NCI-H774 (cell line): ENCODE measurements at places on chromosomes 2 and 18.

DNA sequence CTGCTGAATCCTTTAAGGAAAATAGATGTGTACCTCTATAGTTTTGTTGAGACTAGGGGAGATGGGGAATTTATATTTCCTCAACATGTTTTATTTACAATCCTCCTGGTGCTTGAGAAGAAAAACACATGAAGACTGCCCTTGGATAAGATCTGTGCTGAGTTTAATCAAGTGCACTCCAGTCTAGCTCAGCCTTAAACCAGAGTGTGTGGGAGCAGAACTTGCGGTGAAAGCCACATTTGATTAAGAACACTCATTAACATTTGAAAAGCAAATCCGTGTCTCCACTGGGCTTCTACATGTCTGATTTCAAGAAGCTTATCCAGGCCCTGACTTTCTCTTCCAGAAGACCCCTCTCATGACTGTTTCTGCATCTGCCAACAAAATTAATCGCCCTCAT is 84.8 kb upstream of the ITGA6 start:
- DNase-seq = no peak

- DNase-seq = no peak
Observed at GRCh38 chr18:57052173-57052572, 94.7 kb upstream of the BOD1L2 start.

DNA sequence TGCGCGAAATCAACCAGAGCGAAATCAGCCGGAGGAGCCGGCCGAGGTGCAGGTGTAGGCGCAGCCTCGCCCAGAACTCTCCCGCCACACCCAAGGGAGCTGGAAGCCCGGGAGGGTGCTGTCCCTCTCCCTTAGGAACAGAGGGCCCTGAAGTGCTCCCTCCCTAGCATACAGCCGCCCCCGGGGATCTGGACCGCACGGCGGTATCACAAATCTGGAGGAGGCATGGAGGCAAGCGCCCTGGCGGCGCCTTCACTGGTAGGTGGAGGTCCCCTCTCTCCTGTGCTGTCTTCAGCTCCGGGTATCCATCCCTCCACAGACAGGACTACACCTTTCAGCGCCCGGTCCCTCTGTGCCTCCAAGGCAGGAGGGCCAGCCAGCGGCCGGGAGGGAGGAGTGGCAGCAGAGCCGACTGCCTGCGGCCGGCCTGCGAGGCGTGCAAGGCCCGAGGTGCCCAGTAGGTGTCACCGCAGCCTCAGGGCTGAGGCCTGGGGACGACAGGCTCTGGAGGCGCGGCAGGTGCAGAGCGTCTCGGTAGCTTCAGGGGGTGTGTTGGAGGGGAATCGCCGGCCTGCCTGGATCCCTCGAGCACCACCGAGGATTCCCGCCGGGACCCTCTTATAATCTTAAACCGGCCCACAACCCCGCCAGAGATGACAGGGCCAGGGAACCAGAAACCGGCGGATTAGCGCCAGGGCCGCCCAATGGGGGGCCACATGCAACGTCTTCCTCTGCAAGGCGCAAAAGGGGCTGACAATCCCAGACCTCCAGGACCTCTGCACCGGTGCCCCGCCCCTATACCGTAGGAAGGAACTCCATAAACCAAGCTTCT is 2.8 kb downstream of the IHH start:
- peak; percentile 52 for DNase-seq

- no peak for DNase-seq
Observed at GRCh38 chr2:32960647-32961403, 14.1 kb downstream of the LTBP1 start.

GRCh38 chr18:55918444-55918843 is 330.5 kb upstream of the TCF4 start:
- DNase-seq = no peak

- no peak for DNase-seq
Observed at GRCh38 chr18:72208920-72209676, 335.0 kb downstream of the CBLN2 start.

GRCh38 chr2:37836711-37837110 is 88.4 kb upstream of the RMDN2 start:
- DNase-seq = no peak

GRCh38 chr2:3601561-3602271 is 6.8 kb downstream of the COLEC11 start:
- no peak for DNase-seq

GRCh38 chr2:69954084-69954483 is 7.3 kb downstream of the ASPRV1 start:
- no peak for DNase-seq

- DNase-seq = no peak
Observed at GRCh38 chr2:157032017-157032416, 225.5 kb upstream of the GALNT5 start.

DNA sequence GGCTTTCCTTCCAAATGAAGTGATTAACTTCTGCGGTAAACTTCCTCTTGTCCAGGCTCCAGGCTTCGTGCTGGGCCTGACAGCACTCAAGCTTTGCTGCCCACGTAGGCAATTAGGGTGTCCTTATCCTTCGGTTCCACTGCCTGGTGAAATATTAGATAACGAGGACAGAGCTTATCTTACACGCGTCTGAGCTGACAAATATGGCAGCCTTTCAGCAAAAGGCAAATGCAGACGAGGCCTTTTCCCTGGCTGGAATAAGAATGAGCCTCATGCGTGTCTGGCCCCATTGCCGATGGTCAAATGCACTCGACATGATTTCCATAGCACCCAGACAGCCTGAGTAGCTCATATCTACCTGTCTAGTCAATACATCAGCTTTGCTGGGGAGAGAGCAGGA is 141.5 kb downstream of the FAM210A start:
- DNase-seq = no peak

DNA sequence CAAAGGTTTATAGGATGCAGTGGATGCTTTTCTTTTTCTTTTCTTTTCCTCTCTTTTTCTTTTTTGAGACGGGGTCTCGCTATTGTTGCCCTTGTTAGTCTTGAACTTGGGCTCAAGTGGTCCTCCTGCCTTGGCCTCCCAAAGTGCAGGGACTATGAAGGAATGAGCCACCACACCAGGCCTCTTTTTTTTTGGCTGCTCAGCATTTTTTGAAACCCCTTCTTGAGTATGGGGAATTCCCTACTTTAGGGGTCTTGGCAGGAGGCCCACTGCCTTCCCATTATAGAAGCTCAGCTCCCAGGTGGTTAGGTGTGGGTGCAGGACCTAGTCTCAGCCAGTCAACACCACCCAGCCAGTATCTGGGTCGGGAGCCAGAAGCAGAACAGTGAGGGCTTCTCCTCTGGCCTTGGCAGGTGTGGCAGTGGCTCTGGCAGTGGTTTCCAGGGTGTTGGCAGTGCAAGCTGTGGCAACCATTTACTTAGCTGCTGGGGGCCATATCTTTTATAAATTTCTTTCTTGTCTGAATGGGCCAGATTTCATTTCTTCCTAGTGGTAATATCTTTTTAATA is 51.4 kb upstream of the ACYP2 start:
- DNase-seq = peak; percentile 8

DNA sequence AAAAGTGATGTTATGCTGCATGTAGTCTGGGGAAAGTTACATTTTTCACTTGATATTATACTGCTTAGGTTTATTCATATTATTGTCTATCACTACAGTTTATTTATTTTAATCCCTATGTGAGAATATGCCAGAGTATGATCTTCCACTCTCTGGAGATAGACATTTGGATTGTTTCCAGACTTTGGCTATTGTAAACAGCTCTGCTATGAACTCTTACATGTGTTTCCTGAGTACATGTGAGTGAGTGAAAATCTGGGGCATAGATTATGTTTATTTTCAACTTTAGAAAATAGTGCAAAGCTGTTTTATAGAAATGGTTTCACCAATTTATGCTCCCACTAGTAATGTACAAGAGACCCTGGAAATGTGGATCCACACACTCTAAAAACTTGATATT is 49.0 kb upstream of the EPAS1 start:
- DNase-seq = no peak

DNA sequence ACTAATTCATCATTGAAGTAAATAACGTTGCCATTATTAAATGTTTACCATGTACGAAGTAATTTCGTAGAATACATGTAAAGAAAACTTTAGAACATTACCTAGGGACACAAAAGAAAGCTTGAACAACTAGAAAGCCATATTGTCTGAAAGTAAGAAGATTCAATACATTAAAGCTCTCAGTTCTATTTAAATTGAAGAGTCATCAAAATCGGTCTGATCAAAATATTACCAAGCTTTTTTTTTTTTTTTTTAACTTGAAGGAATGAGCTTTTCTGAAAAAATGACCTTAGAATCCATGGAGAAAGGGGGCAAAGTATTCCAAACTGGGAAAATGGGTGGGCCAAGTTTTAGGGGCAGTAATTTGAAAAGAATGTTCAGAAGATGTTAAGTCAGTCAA is 300.8 kb downstream of the GPD2 start:
- DNase-seq = no peak

DNA sequence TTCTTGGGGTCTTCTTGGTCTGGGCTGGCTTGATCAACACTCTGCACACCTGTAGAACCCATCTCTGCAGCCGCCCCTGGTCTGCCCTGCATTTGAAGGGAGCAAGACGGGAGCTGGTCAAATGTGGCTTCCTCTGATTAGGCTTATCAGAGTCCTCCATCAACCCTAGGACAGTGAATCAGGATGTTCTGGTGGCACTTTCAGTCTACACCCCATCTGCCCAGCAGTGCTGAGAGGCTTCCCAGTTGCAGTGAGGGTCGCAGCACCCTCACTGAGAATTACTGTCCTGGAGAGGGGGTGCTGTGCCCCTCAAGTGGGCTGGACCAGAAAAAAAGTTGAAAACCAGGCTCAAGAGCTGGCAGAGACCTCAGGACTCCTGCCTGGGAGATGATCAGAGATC is 152.9 kb downstream of the DYSF start:
- no peak for DNase-seq

GRCh38 chr18:57480733-57481132 is 45.6 kb downstream of the ONECUT2 start:
- no peak for DNase-seq

DNA sequence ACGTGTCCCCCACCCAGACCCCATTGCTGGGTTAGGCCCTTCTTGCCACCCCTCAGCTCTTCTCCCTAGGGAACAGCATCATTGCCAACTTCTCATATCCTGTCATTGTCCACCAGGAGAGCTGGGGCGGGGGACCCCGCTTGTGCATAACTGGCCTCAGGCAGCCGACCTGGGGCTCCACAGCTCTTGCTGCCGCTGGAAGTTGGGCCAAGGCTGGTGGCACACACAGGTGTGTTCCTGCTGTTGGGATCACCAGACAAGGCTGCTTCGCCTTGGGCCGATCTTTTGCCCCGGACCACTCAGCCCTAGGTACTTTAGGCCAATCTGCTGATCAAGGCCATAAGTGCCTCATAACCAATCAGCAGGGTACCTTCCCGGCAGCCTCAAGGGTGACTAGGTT is 28.6 kb downstream of the TPRKB start:
- no peak for DNase-seq

DNA sequence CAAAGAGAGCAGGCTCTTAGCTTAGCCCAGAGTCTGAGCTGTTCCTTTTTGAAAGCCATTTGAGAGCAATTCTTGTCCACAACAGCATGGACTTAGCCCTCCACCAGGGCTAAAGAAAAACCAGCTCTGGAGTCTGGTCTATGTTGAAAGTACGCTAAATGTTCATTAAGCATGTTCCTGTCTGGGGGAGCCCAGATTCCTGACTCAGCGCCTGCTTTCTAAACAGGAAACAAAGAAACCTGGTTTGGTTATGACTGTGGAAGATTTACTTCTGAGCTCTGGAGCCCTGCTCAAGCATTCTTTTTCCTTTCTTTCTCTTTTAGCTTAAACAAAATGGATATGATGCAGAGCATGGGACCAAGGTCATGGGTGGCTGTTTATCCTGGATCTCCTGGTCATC is 279.8 kb downstream of the RBM43 start:
- no peak for DNase-seq
